ENCODE measurements at places on chromosomes 3 and 15. TPM values are rescaled to one million over a fixed set of nuclear protein-coding genes. Genes with fewer than 3 reads are reported as not detected.

- H3K27ac ChIP-seq: no peak overlapping the region
- peaks cover 4% of the 10 kb centered on the region for H3K27me3 ChIP-seq
These were observed 15.1 kb downstream of the CSPG4 start for GRCh38 chr15:75697523-75697922.

GRCh38 chr3:52339612-52340011 is 23.5 kb downstream of the DNAH1 start:
- H3K36me3 ChIP-seq: peaks cover 1% of the 10 kb centered on the region
- no peak for DNase-seq
- no peaks in the 10 kb centered on the region for H3K27me3 ChIP-seq
- H3K27ac ChIP-seq: no peak overlapping the region
- H3K4me1 ChIP-seq: peaks cover 8% of the 10 kb centered on the region

- H3K27me3 ChIP-seq: peaks cover 5% of the 10 kb centered on the region
- H3K27ac ChIP-seq: no peak overlapping the region
- no peak overlapping the region for H3K4me3 ChIP-seq
- DNase-seq: no peak
- no peaks in the 10 kb centered on the region for H3K4me1 ChIP-seq
These were observed 136.2 kb downstream of the RTP4 start for GRCh38 chr3:187504435-187504834.

- peaks cover 6% of the 10 kb centered on the region for H3K4me1 ChIP-seq
- DNase-seq: no peak
- no peak overlapping the region for H3K27ac ChIP-seq
- H3K4me3 ChIP-seq: no peak overlapping the region
- H3K27me3 ChIP-seq: no peaks in the 10 kb centered on the region
These were observed 34.3 kb downstream of the MCF2L2 start for GRCh38 chr3:183394150-183394549.

DNA sequence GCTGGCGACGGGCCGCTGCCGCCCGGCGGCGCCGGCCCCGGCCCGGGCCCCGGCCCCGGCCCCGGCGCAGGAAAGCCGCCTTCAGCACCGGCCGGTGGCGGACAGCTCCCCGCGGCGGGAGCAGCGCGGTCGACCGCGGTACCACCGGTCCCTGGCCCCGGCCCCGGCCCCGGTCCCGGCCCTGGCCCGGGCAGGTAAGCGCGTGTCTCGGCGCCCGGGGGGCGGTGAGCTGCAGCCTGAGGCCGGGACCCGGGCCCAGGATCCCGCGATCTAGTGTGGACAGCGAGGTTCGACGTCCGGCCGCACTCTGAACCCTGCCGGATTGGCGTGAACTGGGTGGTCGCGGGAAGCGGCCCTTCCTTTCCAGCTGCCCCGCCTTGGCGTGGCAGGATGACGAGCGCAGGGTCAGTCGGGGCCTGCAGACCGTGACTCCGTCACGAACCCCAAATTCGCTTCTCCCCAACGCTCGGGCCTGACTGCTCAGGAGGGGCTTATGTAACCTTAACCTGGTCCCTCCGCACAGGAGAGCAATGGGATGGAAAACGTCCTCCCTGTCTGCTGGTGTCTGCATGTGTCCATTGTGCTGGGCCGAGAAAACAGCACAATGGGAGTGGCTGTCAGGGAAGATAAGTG is 472 bp downstream of the BSN start:
- no peaks in the 10 kb centered on the region for H3K36me3 ChIP-seq
- H3K27ac ChIP-seq: no peak overlapping the region
- peaks cover 17% of the 10 kb centered on the region for H3K4me1 ChIP-seq
- H3K27me3 ChIP-seq: peaks cover 39% of the 10 kb centered on the region
- peak overlapping the region; percentile 32 for H3K4me3 ChIP-seq
- DNase-seq: peak; percentile 87

DNA sequence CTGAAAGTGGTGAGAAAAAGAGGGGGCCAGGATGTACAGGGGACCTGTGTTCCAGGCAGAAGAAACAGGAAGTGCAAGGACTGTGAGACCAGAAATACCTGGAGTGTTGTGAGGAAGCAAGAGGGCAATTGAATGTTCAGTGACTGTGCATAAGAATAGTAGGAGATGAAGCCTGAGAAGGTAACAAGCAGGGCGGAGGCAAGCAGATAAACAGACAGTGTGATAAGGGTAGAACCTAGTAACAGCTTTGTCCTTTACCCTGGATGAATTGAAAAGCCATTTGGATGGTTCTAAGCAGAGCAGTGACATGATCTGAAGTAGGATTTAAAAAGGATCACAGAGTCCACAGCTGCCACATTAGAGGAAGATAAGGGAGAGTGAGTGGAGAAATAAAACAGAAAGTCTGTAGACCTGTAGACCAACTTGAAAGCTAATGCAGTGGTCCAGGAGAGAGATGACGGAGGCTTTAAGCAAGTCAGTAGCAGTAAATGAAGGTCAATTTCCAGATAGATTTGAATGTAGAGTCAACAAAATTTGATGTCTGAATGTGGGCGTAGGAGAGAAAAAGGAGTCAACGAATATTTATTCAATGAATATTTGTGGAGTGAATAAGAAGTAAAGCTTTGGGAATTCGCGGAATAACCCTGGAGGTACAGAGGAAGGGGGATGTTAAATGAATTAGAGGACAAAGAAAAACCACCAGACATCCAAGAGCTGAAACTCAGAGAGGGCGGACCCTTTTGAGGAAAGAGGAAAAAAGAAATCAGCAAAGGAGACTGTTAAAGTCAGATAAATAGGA is 4.2 kb upstream of the PLOD2 start:
- no peak for DNase-seq
- H3K4me1 ChIP-seq: peaks cover 6% of the 10 kb centered on the region
- no peak overlapping the region for H3K27ac ChIP-seq
- no peaks in the 10 kb centered on the region for H3K36me3 ChIP-seq

GRCh38 chr3:52458031-52458760 is 2.8 kb downstream of the NISCH start:
- H3K27me3 ChIP-seq: no peaks in the 10 kb centered on the region
- H3K4me3 ChIP-seq: no peak overlapping the region
- no peak overlapping the region for H3K27ac ChIP-seq
- H3K4me1 ChIP-seq: peaks cover 31% of the 10 kb centered on the region

DNA sequence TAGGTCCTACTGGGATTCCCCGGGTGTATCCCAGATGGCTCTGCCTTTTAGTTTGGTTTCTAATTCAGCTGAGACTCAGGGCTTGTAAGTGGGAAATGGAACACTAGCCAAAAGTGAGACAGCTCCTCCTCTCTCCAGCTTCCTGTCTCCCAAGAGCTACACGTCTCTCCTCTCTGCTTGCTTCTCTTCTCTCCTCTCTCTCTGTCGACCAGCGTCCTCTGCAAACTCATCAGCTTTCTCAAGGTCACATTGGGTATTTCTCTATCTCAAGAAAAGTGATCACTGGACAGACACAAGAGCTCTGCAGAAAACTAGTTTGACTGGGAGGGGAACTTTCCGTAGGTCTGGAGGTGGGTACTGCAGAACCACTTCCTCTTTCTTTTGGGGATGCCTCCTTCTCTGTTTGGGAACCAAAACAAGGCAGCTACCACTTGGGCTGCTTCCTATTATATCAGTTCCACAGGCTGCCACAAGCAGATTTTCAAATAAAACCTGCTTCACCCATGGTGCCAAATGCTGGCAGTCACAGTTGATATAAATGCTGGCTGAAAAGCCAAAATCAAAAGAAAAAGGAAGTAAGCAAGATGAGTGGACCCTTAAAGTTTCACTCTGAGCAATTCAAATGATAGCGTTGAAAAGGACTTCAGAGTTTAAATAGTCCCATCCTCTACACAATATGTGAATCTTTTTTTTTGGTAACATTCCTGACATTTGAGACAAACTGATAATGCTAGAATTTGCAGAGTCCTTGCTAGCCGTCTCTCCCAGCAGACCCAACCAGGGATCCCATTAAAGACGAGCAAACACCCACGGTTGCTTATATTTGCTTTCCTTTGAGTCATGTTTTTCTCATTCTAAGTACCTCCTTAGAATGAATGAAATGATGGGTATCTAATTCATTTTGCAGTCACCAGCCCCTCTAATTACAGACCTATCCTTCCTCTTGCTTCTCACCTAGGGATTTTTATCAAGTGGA is 7.2 kb upstream of the DYNC1LI1 start:
- no peaks in the 10 kb centered on the region for H3K36me3 ChIP-seq
- H3K27me3 ChIP-seq: peaks cover 5% of the 10 kb centered on the region
- H3K4me1 ChIP-seq: peaks cover 9% of the 10 kb centered on the region
- H3K27ac ChIP-seq: peak overlapping the region; percentile 70
- peak overlapping the region; percentile 73 for H3K4me3 ChIP-seq
- no peak for DNase-seq

GRCh38 chr3:114442246-114442645 is 148.4 kb downstream of the TIGIT start:
- no peaks in the 10 kb centered on the region for H3K36me3 ChIP-seq
- peaks cover 2% of the 10 kb centered on the region for H3K27me3 ChIP-seq
- H3K4me3 ChIP-seq: no peak overlapping the region
- no peaks in the 10 kb centered on the region for H3K4me1 ChIP-seq
- no peak for DNase-seq
- H3K27ac ChIP-seq: no peak overlapping the region

DNA sequence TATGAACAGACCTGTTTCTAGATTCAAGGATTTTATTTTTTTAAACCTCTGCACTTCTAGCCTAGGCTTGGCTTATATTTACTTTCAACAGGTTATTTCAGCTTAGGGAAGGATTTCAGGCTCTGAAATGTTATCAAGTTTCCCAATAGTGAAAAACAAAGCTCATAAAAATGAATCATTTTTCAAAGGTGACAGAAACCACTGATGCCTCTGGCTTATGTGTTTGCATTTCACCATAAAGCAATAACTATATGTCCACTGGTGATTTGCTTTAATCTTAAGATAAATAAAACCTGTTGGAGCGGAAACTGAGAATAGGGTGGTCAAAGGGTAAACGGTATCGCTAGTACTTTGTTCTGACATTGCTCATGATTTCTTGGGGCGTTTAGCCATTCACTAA is 141.2 kb upstream of the LRIG1 start:
- no peak overlapping the region for H3K27ac ChIP-seq
- no peak for DNase-seq
- peaks cover 2% of the 10 kb centered on the region for H3K27me3 ChIP-seq
- no peaks in the 10 kb centered on the region for H3K4me1 ChIP-seq

GRCh38 chr15:79396850-79397249 is 35.3 kb upstream of the MINAR1 start:
- H3K4me3 ChIP-seq: no peak overlapping the region
- no peak overlapping the region for H3K27ac ChIP-seq
- H3K27me3 ChIP-seq: no peaks in the 10 kb centered on the region
- no peaks in the 10 kb centered on the region for H3K4me1 ChIP-seq
- DNase-seq: no peak
- H3K36me3 ChIP-seq: no peaks in the 10 kb centered on the region

DNA sequence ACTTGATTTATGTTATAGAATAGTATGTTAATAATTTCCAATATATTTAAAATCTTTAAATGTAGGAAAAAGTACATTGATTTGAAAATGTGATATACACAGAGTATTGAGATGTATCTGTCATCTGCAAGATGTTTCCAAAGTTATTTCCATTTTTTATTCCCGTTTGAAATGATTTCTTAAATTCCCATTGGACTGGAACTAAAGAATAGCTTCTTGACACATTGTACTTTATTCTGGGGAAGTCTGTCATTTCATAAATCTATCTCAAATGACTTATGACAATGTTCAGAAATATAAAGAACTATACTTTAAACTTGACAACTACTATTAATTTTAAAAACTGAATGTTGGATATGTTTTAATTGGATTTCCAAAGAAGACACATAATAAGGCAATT is 489.6 kb downstream of the ROBO2 start:
- H3K27ac ChIP-seq: no peak overlapping the region

GRCh38 chr3:52533623-52534280 is at the start of gene NT5DC2:
Gene NT5DC2, minus strand, starts transcription at chr3:52533857. Its CDS starts 120 bp downstream, at chr3:52533737.
- H3K4me3 ChIP-seq: peak within 1 kb of the TSS; percentile 81
- peak within 1 kb of the TSS; percentile 60 for H3K27ac ChIP-seq
- DNase-seq: peak; percentile 85
- peaks cover 11% of the 10 kb centered on the region for H3K36me3 ChIP-seq

GRCh38 chr3:72383230-72383629 is 465.0 kb downstream of the SHQ1 start:
- H3K27ac ChIP-seq: no peak overlapping the region
- H3K4me1 ChIP-seq: peaks cover 22% of the 10 kb centered on the region
- H3K36me3 ChIP-seq: peaks cover 16% of the 10 kb centered on the region
- DNase-seq: no peak
- no peak overlapping the region for H3K4me3 ChIP-seq
- no peaks in the 10 kb centered on the region for H3K27me3 ChIP-seq

DNA sequence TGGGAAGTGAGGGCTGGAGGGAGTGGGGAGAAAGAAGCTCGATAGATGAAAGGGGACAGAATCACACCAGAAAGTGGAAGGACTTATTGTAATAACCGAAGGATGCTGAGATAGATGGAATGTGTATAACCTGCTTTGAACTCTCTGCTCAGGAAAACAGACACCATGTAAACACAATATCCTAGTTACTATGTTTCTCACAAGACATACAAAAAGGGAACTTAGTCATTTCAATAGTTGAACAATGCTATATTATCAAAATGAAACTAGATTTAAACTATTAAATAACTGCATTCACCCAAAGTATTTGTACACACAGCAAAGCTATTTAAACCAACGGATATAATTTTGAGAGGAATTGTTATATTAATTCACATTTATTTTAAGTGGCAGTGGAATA is 108.3 kb upstream of the GADL1 start:
- peaks cover 3% of the 10 kb centered on the region for H3K36me3 ChIP-seq
- no peak for DNase-seq
- no peaks in the 10 kb centered on the region for H3K27me3 ChIP-seq
- H3K27ac ChIP-seq: no peak overlapping the region
- H3K4me3 ChIP-seq: no peak overlapping the region

DNA sequence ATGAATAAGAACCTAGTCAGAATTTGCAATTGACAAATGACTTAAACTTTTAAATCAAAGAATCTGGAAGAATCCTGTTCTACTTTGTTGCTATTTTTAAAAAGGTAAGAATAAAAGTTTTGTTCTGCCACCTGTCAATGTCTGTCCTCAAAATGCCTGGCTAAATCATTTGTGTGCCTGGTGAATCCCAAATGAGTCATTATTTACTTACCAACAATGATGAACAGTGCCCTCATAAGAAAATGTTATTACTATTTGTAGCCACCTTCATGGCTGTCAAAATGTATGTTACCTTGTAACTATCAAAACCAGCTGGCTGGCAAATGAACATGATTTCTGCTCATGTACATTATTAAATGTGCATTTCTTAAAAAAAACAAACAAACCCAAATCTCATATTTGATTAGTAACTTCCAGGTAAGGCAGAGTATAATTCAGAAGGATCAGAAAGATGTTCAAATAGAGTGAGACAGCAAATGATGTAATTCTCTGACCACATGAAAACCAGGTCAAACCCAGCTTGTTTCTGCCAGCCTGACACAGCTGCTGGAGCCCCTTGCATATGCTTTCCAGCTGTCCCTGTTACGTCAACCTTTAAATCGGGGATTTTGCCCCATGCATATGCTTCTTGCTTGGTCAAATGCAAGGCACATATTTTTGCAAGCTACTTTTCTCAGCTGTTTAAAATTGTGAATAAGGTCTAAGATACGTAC is 137.9 kb downstream of the SSR3 start:
- no peaks in the 10 kb centered on the region for H3K36me3 ChIP-seq
- DNase-seq: no peak
- H3K27me3 ChIP-seq: peaks cover 12% of the 10 kb centered on the region
- H3K4me3 ChIP-seq: no peak overlapping the region
- H3K4me1 ChIP-seq: no peaks in the 10 kb centered on the region
- no peak overlapping the region for H3K27ac ChIP-seq

GRCh38 chr3:127042634-127043033 is 59.7 kb downstream of the PLXNA1 start:
- H3K27me3 ChIP-seq: no peaks in the 10 kb centered on the region
- peak; percentile 13 for DNase-seq
- no peak overlapping the region for H3K27ac ChIP-seq
- no peak overlapping the region for H3K4me3 ChIP-seq
- H3K36me3 ChIP-seq: no peaks in the 10 kb centered on the region
- no peaks in the 10 kb centered on the region for H3K4me1 ChIP-seq

ZMYND10 gene
- 2.7 TPM for total RNA-seq

DUOX2 gene
- not detected for total RNA-seq
